NCI-H2029 (cell line): ENCODE measurements at places on chromosomes 11 and 22.

- DNase-seq = no peak
These were observed 33.3 kb downstream of the KIAA1671 start for GRCh38 chr22:24985826-24986214.

DNA sequence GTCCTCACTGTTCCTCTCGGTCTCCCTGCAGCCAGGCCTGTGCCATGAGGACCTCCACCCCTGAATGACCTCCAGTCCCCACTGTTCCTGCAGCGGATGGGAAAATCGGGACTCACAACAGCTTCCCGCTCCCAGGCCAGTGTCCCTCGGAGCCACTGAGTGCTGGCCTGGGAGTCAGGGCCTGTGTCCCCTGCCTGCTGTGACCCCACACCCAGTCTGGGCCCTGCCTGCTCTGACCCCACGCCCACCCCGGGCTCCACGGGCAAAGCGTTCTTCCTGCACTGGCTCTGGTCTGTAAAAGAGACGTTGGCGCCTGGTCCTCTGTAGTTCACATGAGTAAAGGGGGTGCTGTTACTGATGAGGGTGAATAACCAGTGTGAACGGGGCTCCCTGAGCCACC lies 73.0 kb upstream of the SHISAL1 start:
- no peak for DNase-seq

GRCh38 chr22:25660336-25660735 lies 81.7 kb upstream of the MYO18B start:
- no peak for DNase-seq

DNA sequence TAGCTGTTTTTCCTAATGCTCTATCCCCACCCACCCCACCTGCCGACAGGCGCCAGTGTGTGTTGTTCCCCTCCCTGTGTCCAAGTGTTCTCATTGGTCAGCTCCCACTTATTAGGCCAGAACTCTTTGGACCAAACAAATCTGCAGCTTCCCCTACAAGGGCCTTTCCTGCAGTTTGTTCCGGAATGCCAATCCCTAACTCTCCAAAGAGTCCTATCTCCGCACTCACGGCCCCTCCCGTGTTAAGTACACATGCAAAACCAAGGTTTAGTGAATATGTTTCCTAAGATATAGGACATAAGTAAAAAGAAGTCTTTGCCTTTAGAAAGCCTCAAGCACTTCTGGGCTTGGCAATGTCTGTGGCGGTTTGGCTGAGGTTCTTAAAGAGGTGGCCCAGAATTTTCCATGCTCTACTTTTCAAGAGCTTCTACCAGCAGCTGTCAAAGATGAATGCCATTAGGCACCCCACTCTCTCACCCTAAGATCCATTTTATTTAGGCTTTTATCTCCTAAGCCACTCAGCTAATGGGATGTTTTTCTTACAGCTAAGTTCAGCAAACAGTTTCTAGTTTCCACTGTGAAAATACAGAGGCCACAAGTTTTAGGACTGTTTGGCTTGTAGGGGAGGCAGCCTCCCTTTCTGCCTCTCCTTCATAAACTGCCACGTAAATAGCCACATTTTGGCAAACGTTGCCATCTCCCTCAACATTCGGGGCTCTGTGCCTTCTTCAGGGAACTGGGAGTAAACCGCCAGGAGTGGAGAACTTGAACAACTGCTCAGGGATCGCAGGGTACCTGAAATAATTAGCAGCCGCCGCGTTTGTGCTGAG lies 1.6 kb downstream of the CD59 start:
- peak; percentile 52 for DNase-seq

DNA sequence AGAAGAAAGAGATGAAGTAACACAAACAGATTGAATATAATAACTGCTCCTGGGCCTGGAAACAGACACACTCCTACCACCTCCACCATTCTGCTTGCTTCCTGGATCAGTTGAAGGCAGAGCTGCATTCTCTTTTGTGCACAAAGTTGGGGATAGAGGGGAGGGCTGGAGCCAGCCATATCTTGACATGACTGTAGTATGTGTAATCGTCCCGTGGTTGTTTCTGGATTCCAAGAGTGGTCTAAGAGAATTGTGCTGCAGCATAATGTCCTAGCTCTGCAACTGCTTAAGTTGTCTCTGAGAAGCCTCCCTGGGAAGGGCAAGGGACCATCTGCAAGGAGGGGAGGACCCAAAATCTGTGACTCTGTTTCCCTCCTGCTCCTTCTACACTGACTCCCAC lies 3.2 kb downstream of the CRY2 start:
- no peak for DNase-seq

- DNase-seq = no peak
These were observed 8.7 kb upstream of the SLC5A12 start for GRCh38 chr11:26730414-26731083.

- no peak for DNase-seq
These were observed 34.3 kb downstream of the CYB5R2 start for GRCh38 chr11:7638710-7639642.

GRCh38 chr11:107677924-107678631 lies 33.8 kb downstream of the SLN start:
- no peak for DNase-seq

GRCh38 chr11:68837583-68838571 lies 3.8 kb downstream of the CPT1A start:
- no peak for DNase-seq

- no peak for DNase-seq
These were observed 73.5 kb upstream of the PITPNB start for GRCh38 chr22:27992294-27993165.

DNA sequence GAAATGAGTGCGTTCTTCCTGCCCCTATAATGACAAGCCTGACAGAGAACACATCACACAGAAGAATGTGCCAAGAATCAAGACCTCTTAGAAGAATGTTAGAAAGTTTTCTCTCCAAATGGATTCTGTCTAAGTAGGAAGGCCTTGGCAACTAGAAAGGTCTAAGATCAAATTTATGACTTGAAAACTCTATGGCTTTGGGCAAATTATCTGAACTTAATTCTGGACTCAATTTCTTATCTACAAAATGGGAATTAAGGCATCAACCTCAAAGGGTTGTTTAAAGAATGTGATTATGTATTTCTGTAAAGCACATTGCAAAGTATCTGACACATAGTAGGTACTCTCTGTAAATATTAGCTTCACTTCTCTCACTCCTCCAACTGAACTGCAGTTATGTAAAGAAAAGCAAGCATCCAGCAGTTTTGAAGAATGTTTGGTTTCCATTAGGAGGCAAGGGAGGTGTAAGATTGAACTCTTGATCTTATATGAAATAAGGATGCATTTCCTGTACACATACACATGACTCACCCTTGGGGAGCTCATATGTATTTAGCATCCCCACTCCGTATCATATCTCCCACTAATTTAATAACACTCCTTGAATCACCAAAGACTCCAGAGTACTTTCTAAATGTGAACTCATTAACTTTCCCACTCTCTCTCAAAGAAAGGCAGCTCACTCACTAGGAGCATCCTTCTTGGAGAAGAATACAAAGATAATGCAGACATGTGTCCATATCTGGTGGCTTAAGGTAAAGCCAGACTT lies 77.6 kb downstream of the ETS1 start:
- DNase-seq = no peak

GRCh38 chr11:122920579-122920978 lies 38.0 kb downstream of the JHY start:
- peak; percentile 73 for DNase-seq

- no peak for DNase-seq
These were observed 71.8 kb upstream of the PITPNB start for GRCh38 chr22:27990879-27991278.

GRCh38 chr11:57001674-57002401 lies 13.1 kb downstream of the OR5AK2 start:
- DNase-seq = no peak

DNA sequence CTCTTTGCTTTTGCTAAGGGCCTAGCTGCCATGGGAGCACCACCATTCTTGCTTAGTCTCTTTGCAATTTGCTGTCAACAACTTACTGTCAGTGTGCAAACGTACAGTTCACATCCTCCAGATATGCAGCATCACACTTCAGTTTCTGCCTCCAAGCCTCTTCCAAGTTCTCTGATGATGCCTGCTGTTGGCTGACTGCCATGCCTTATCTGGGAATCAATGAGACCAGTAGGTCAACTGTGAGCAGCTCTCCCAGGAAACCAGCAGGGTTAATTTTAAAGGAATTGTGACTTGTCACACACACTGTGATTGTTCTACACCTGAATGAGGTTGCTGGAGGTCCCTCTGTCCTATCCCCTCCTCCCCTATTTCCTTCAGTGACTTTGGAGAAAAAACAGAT lies 56.0 kb downstream of the COPB1 start:
- peak; percentile 12 for DNase-seq

GRCh38 chr22:37569921-37570660 lies 9.8 kb downstream of the LGALS2 start:
- DNase-seq = no peak

GRCh38 chr11:73308003-73308960 lies at the start of gene ARHGEF17:
ARHGEF17 (plus strand) TSS chr11:73308276; CDS start chr11:73308639, 363 bp downstream.
- peak; percentile 40 for DNase-seq

- no peak for DNase-seq
These were observed 47.2 kb downstream of the MN1 start for GRCh38 chr22:27754247-27754887.
